AG20443 (cell line): ENCODE measurements at places on chromosomes 1 and 21.
A peak's percentile ranks its signal among the peaks of the same experiment; 100 is the strongest.

DNA sequence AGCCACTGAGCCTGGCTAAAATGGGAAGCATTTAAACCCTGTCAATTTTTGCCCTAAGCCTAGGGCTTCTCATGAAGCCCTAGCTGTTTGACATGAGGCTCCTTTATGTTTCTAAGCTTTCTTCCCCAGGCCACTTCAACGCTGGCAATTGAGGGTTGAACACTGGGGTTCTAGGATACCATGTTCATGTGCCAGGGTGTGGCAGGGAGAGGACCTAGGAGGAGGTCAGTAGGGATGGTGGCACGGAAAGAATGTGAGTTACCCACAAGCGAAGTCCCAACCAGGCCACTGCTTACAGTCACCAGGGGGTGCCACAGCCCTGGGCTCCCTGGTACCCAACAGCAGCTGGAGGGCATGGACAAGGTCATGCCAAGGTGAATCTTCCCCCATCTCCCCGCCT is 90.8 kb upstream of the AJAP1 start:
- no peak for DNase-seq

GRCh38 chr1:164363980-164364379 is 195.0 kb upstream of the PBX1 start:
- no peak for DNase-seq

DNA sequence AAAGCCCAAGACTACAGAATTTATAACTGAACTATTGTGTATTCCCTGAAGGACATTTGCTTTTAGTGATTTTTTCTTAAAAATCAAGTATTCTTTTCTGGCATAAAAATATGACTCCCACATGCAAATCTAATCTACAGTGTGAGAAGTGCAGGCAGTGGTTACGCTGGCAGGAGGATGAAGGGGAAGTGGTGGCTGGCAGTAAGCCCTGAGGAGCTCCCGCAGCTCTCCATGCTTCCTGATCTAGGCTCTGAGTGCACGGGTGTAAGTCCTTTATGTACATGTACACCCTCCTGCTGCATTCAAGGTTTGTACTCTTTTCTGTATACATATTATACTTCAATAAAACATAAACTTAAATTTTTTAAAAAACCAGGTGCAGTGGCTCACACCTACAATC is 67.5 kb upstream of the PRDX6 start:
- peak; percentile 67 for DNase-seq

- no peak for DNase-seq
These were observed 35.3 kb downstream of the SLC19A1 start for GRCh38 chr21:45506836-45507522.

DNA sequence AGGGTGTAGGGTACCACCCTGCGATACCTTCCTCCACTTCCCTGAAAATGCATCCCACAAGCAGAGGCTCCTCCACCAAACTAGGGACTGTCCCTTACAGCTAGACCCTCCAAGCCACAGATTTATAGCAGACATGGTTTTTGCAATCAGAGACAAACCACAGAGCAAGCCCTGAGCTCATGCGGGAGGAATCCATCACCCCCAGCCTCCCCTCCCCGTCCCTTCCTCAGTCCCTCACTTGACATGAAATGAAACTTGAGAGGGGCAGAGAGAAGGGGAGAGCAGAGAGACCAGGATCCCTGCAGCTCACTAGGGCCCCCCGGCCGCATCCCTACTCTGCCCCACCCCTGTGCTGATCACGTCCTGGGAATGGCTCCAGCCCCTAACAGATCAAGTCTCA is 94.9 kb downstream of the MRPL37 start:
- peak; percentile 77 for DNase-seq

GRCh38 chr1:156961709-156962108 is 41.3 kb downstream of the LRRC71 start:
- DNase-seq, result no peak

- DNase-seq, result peak; percentile 16
These were observed 25.8 kb downstream of the CDC7 start for GRCh38 chr1:91526496-91526895.

- no peak for DNase-seq
These were observed 3.3 kb upstream of the GBP3 start for GRCh38 chr1:89025928-89026327.

DNA sequence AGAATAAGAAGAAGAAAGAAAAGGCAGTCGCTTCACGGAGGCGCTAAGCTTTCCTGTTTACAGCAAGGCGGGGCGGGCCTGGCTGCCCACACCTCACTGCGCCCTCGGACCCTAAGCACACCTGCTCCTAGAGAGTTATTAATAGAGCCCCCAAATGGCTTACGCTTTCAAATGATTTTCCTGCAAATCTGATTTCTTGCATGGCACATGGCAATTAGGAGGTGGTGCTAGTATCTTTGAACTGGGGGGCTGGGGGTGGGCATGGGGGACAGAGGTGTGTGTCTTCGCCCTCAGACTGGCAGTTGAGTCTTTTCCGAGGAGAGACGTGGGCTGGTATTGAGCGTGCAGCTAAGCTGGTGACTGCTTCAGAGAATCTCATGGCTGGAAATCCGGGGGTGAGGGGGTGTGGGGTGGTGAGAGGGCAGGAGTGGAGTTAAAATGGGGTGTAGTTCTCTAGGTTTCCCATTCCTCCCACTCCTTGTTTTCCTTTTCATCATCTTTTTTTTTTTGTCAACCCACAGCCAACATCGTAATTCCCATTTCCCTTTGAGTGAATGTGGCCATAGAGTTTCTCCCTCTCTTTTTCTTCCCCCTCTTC is 1.3 kb downstream of the S1PR1 start:
- DNase-seq, result no peak

DNA sequence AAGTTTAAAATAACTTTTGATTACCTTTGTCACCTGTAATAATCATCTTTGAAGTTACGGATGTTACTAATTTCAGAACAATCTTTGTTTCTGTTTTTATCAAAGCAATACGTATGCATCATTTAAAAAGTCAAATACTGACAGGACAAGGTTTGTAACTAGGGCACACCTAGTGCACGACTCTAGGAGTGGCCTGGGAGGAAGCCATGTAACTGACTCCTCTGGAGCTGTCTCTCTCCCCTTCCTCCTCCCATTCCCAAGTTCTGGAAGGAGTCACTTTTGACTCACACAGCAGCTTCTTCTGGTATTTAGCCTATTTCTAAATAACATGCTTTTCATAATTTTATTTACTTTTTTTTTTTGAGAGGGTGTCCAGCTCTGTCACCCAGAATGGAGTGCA is 11.8 kb upstream of the RAP1GAP start:
- DNase-seq, result peak; percentile 84

GRCh38 chr1:202112859-202113689 is 9.6 kb upstream of the GPR37L1 start:
- peak; percentile 73 for DNase-seq

DNA sequence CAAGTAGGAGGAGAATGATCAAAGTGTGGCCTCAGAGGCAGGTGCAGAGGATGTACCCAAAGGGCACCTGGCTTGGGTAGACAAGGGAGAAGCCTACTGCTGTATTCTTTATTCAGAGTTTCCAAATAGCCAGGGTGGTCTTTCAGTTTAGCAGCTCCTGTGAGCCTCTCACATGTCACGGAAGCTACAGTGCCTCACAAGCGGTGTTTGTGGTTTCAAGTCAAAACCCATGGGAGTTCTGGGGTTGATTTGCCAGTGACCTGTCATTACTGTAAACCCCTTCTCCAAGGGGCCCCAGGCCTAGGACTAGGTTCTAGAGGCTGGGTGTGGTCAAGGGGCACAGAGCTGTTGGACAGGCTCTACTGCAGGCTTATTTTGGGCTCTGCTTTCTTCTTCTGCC is 10.2 kb upstream of the IL10 start:
- no peak for DNase-seq

DNA sequence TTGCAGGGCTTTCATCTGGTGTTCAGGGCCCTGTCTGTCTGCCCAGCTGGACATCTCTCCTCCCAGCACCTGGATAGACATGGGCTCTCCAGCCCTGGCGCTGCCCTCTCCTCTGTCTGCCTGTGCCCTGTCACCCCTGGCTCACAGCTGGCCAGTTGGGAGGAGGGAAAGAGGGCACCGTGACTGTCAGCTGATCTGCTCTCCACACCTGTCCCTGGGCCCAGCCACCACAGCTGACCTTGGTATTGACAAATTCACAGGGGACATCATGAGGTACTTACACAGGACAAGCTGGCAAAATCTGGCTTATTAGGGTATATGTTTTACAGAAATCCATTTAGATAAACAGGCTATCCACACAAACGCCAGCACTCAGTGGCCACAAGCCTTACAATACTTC is 8.3 kb downstream of the TNR start:
- DNase-seq, result no peak

GRCh38 chr1:178704833-178705232 is 20.2 kb upstream of the RALGPS2 start:
- DNase-seq, result no peak

- no peak for DNase-seq
These were observed 33.7 kb downstream of the PABPC4 start for GRCh38 chr1:39542924-39543323.

DNA sequence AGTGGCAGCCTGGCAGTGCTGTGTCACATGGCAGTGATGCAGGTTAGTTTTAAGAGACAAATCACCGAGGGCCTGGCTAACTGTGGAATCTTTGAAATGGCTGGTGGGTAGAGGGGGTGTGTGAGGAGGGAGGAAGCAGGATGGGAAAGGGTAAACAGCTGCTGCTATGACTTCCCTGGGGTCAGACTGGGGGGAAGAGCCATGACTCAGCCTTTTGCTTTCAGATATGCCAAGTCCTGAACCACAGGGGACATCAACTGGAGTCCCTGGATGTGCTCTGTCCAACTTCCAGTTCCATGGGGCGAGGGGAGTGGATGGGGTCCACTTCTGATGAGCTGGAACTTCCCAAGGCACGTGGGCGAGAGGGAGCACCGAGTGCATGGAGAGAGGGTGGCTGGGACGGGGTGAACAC is 121.1 kb upstream of the ADAR start:
- peak; percentile 47 for DNase-seq

GRCh38 chr1:109768820-109769219 is 5.1 kb upstream of the EPS8L3 start:
- no peak for DNase-seq

DNA sequence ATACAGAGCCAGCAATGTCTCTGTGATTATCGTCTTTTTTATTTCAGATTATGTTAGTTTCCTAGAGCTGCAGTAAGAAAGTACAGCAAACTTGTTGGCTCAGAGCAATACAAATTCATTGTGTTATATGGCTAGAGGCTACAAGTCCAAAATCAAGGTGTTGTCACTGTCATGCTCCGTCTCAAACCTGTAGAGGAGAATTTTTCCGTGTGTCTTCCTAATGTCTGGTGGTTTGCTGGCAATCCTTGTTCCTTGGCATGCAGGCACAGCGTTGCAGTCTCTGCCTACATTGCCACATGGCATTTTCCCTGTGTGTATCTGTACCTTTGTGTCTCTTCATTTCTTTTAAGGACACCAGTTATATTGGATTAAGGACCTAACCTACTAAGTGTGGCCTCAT is 244.4 kb downstream of the LRRIQ3 start:
- no peak for DNase-seq

- DNase-seq, result no peak
These were observed 59.9 kb upstream of the ERRFI1 start for GRCh38 chr1:8086055-8086454.
